RPMI8226 (cell line): ENCODE measurements at places on chromosomes 11 and 22.
A peak's percentile ranks its signal among the peaks of the same experiment; 100 is the strongest.

DNA sequence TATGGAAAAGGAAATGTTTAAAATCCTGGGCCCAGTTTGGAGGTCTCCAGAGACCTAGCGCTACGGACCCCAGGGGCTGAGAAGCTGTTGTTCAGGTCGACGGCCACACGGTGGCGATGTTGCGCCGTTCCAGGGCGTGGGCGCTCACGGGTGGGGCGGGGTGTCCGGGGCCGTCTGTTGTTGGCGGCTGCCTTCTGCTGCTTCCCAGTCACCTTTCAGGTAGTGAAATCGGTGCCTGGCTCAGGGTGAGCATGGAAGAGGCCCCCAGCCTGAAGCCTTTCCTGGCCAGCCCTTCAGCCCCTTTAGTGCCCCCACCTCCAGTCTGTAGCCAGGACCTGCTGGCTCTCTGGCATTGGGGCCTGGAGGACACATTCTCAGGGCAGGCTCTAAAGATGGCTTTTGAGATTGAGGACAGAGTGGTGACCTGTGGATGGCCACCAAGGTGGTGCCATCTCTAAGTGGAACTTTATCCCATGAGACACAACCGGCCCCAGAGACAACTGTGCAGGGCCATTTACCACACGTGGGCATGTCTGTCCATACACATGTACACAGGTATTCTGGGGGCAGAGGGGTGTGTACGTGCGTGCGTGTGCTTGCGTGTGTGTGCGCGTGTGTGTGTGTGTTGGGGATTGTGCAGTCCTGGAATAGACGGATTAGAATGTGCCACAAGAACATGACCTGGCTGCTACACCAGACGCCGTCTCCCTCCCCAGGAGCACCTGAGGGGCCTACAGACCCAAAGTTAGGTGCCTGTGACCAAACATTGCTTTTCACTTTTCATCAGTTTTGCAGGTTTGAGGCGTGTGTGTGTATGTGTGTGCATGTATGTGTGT is 53.8 kb downstream of the ST14 start:
- peak; percentile 46 for DNase-seq

GRCh38 chr11:35304900-35305460 is 114.4 kb downstream of the SLC1A2 start:
- DNase-seq, result no peak

GRCh38 chr11:103863497-103863896 is 172.9 kb upstream of the DDI1 start:
- no peak for DNase-seq

DNA sequence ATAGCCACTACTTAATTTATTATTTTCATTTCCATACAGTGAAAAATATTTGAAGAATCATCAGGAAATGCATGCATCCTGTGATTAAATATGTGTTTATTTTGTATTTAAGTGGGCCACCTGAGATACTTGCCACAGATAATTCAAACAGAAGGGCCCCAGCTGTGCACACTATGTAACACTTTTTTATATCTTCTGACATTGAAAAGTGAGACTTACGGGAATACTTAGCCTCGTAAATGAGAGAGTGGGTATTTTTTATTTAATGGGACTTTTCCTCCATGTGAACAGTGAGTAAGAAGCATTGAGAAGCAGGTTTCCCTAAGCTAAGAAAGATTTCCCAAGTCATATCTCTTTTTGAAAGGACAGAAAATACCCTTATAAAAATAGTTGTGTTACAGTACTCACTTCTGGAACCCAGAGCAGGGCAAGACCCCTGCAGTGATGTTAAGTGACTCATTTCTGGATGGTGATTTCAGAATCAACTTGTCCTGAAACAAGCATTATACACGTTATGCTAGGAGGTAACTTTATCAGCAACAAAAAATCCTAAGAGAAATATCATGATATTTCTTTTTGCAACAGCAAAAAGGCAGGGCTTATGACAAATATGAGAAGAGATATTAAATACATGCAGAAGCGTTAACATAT is 478.1 kb upstream of the CHORDC1 start:
- DNase-seq, result no peak

GRCh38 chr22:18060646-18061620 is 16.9 kb upstream of the PEX26 start:
- no peak for DNase-seq

GRCh38 chr22:45268958-45269844 is 15.5 kb upstream of the UPK3A start:
- DNase-seq, result peak; percentile 88

- no peak for DNase-seq
Measured at GRCh38 chr11:75533896-75534258, 8.1 kb upstream of the GDPD5 start.

DNA sequence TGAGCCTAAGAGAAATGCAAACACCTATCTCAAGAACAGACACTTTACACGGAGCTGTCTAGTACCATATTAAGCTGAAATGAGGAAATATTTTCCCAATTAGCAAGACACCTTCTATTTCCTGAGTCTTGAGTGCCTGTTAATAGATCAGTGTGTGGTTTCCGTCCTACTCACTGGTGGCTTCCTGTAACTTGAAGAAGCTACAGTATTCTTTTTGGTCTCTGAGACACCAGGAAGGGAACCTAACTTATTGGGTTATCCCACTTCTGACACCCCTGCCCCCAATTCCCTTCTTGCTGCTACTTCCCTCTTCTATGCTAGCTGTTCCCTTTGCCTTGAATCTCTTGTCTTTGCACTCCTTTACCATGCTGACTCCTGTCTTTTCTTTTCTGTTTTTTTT is 92.7 kb downstream of the FDX1 start:
- no peak for DNase-seq

DNA sequence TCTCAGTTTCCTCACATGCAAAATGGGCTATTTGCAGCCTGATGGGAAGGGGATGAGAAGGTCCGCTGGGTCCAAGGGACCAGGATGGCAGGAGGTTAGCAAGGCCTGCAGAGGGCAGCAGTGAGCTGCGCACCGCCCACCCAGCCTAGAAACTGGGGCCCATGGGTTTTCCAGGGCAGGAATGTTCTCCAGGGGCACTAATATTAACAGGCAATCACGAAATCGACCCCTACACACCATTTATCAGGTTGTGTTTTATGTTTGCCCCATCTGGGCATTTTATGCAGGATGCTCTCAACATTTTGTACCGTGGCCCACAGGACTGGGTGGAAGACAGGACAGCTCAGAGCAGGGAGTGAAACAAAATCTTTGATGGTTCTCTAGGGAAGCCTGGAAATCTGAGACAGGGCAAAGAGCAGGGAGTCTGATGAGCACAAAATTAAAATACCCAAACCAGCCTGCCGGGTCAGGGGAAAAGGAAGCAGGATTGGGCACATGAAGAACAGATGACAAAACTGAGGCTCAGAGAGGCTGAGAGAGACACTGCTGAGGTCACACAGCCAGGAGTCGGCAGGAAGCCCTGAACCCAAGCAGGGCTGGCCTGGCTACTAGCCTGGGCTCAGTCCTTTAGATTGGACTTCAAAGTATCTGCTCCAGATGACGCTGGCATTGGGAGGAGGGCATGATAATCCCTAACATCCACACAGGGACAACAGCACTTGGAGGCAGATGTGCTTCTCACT is 1.6 kb upstream of the BCR start:
- peak; percentile 61 for DNase-seq

DNA sequence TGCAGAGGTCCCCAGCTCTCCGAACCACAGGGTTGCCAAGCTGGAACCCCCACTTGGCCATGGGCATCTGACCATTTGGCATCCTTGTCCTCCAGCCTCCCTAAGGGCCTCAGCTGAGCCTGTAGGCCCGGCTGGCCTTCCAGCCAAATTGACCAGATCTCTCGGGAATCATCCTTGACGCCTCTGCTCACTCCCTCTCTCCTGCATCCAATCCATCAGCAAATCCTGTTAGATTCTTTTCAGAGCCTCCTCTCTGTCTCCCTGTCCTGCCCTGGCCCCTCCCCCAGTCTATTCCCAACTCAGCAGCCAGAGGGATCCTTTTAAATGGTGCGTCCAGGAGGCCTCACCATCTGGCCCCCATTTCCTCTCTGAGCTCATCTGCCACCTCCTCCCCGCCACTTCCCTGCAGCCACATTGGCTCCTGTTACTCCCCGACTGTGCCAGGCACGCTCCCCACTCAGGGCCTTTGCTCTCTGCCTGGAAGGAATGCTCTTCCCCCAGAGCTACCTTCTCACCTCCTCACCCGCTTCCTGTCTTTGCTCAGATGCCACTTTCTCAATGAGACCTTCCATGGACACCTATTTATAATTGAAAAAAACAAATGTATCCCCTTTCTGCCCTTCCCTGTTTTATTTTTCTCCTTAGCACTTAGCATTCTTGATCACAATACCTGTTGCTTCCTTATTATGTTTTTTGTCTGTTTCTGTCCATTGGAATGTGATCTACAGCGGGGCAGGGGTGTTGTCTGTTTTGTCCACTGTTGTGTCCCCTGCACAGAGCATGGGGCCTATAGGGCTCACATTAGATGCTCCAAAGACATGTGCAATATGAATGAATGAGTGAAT is 78.1 kb downstream of the NFAM1 start:
- DNase-seq, result no peak
